NCI-H748 treated with DMSO at 0.1 percent for 48 hours (cell line): ENCODE measurements at places on chromosomes 11 and 22.

- DNase-seq: no peak
Observed at GRCh38 chr11:76716268-76716667, 45.7 kb upstream of the LRRC32 start.

- no peak for DNase-seq
Observed at GRCh38 chr11:2779981-2780849, 80.4 kb upstream of the KCNQ1OT1 start.

- no peak for DNase-seq
Observed at GRCh38 chr11:99766811-99767210, 746.1 kb downstream of the CNTN5 start.

GRCh38 chr11:6647836-6648235 is 7.8 kb downstream of the DCHS1 start:
- DNase-seq: no peak

GRCh38 chr11:27933992-27934829 is 173.7 kb downstream of the KIF18A start:
- no peak for DNase-seq

- DNase-seq: no peak
Observed at GRCh38 chr22:49688516-49689254, 139.0 kb downstream of the BRD1 start.

DNA sequence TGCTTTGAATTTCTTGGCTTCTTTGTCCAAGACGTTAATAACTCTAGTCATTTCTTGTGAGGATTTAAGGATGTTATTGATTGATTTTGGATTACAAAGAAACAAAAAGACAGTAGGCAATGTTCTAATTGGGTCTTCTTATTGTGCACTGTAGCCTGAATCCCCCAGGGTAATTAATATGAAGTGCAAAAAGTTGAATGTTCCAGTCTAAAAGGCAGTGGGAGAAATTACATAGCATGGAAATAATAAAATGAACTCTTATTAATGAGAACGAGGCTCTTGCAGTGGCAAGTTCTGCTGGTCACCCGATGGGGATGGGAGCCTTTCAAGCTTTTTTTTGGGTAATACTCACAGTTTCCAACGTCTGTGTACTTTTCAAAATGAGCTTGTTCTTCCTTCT is 45.6 kb downstream of the UBASH3B start:
- DNase-seq: no peak
